ENCODE measurements at places on chromosomes 13 and 19.

GRCh38 chr13:73168953-73169401 lies 110.2 kb downstream of the KLF5 start:
- no peak for DNase-seq

DNA sequence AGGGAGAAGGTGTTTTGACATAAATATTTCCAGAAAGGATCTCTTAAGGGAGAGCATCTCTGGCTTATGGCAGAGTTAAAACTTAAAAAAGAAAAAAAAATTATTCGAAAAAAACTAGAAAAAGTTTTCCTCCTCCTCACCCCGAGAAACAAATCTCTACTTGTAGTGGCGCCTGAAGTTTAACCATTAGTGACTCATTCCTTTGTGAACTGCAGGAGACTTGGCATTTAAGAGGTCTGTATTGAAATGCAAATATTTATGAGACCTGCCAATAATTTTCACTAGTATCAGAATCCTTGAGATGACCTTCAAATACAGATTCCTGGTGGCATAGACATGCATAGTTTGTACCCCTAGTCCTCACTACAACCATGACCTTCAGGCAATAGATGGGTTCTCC lies 64.9 kb upstream of the MED4 start:
- no peak for DNase-seq

GRCh38 chr13:40777166-40777808 lies 6.3 kb upstream of the MRPS31 start:
- DNase-seq = no peak

- no peak for DNase-seq
Measured at GRCh38 chr13:101343128-101343787, 73.0 kb downstream of the NALCN start.

DNA sequence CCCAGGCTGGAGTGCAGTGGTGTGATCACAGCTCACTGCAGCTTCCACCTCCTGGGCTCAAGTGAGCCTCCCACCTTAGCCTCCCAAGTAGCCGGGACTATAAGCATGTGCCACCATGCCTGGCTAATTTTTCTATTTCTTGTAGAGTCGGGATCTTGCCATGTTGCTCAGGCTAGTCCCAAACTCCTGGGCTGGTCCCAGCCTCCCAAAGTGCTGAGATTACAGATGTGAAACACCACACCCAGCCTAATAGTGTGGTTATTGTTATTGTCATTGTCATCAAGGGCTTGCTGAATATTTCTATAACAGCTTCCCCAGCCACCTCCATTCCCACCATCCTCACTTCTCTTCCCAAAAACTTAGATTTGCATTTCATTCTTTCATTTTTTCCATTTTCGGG lies 2.8 kb downstream of the OR2Z1 start:
- DNase-seq = no peak

DNA sequence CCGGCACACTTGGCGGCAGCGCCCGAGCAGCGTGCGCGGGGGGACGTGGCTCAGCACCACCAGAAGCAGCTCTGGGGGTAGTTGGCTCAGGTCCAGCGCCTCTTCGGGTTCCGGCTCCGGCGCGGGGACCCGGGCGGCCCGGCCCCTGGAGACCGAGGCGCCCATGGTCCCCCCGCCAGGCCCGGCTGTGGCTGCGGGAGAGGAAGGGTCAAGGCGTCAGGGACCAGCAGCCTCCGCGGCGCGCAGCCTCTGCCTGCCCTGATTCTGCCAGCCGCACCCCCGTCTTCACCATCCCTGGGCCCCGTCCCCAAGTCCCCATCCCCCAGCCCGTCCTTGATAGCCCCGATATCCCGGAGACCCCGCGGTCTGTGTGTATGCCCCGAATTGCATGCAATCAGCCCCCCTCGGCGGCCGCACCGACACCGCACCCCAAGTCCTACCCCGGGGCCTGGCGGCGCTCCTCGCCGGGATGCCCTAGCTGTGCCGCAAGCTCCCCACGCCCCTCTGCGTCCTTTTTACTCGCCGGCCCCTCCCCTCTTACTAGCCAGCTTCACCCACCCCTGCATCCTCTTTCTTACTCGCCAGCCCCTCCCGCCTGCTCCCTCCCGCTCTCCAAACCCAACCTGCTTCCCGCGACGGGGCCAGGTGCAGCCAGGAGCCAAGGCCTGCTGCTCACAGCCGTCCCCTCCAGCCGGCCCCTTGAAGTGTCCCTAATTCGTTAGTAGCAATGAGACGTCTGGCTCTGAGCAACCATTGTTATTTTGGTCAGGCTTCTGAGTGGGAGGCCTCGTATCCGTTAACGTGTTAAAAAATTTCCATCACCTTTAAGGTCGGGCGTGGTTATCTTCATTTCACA lies at the start of gene FBXO27:
Gene FBXO27 (minus strand): TSS at position 487 of the 856 bp plus-strand sequence. CDS start 322 bp downstream, at position 165.
- DNase-seq = no peak

DNA sequence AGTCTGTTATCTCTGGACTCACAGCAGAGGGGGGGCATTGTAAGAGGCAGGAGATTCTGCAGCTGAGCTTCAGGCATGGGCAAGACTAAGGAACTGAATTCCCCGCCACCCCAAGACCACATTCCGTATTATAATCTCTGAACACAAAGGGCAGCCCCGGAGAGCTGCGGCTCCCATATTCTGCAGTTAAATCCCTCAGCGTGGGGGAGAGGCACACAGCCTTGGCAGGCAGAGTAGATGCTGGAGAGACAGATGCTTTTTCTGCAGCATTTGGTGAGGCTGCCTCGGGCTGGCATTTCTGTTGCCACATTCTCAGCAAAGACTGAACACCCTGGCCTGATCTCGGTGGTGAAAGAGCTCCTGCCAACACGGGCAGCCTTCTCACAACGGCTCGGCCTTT lies 12.9 kb downstream of the CHAF1A start:
- DNase-seq = no peak

- no peak for DNase-seq
Measured at GRCh38 chr13:24100188-24100587, 60.3 kb upstream of the SPATA13 start.

GRCh38 chr13:97621025-97621424 lies 187.1 kb downstream of the RAP2A start:
- DNase-seq = no peak

- DNase-seq = no peak
Measured at GRCh38 chr19:28908941-28909340, 304.0 kb downstream of the UQCRFS1 start.

DNA sequence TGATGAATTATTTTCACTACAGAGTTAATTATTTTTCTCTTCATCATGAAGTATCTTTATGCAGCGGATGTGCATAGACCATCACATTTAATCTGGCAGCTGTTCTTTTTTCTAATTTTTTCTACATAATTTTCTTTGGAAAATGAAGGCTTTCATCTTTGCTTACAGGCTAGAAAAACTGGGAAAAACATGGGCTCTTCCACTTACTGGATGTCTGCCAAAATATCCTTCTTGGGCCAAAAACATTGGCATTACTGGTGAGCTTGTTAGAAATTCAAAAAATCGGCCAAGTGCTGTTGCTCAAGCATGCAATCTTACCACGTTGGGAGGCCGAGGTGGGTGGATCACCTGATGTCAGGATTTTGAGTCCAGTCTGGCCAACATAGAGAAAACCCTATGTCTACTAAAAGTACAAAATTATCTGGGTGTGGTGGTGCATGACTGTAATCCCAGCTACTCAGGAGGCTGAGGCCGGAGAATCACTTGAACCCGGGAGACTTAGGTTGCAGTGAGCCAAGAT lies 176.8 kb downstream of the ZNF737 start:
- no peak for DNase-seq

DNA sequence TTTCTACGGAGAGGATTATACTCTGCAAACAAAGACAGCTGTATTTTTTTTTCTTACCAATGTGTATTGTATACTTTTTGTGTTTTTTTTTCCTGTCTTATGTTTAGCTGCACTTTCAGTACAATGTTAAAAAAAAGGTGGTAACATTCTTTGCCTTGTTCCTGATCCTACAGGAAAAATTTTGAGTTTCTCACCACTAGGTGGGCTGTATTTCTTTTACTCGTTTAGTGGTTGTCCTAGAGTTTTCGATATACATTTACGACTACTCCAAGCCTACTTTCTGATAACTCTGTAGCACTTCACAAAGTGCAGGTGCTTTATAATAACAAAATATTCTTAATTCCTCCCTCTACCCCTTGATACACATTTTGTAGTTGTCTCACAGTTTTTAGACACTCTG lies 652.2 kb downstream of the UQCRFS1 start:
- no peak for DNase-seq

DNA sequence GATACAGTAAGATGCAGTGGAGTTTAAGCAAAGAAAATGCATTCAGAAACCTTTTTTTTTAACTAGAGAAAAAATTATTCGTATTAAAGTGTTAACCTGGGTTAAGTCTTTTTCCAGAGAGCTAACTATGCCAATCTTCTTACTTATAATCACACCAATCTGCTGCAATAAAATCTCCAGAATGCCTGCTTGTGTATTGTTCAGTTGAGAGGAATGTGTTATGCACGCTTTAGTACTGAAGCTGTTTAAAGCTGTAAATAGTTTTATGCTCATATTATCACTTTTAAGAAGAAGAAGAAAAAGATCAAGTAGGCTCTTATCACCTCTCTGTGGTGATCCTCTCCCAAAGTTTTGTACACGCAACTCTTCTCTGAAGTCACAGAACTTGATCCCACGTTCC lies 528.7 kb downstream of the RFC3 start:
- no peak for DNase-seq

DNA sequence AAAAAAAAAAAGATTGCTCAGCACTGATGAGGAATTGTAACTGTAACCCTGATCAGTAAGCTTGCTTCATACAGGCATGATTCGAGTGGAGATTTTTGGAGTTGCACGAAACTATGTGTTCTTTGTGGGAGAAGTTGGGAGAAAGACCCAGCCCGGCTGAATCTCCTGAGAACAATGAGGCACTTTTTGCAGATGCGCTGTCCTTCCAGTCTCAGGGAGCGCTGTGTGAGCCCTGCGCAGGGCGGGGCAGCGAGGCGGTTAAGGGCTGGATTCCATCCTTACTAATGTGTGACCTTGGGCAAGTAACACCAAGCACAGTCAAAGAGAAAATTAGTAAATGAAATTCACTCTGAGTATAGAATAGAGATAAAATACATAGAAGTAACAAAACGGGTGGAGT lies 76.9 kb downstream of the SIPA1L3 start:
- no peak for DNase-seq

DNA sequence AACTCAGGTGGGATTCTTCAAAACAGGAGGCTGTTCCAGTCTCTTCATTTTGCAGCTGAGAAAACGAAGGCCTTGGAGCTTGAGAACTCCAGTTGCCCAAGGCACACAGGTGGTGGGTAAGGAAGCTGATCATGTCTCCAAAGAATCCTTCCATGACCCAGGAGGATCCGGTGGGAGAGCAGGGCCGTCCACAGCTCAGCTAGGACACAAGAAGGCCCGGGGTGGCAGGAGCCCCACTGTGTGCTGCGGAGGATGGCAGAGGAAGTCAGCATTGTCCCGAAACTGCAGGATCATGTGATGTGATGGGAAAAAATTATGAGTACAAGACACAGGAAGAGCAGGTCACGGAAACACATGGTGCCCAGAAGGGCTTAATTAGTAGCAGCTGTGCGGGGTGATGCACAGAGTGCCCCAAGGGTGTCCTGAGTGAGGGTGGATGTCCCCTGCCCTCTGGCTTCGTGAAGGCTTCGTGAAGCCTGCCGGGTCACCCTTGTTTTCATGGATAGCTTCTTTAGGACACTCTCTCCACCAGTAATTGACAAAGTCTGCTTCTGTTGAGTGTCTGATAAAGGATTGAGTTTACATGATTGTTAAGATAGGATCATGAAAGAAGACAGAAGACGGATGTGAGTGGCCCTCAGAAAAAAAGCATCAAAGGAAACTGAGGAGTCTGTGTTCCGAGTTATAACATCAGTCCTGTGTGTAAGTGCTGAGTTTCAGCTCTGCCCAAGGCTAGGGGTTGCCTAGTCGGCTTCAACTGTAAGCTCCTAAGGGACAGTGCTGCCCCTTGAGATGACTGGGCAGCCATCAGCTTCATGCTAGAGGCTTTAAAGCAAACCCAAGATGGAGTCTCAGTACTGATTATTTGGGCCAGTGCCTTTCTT lies 33.8 kb upstream of the SACS start:
- DNase-seq = no peak

GRCh38 chr13:86409466-86410241 lies 610.4 kb upstream of the SLITRK6 start:
- no peak for DNase-seq

GRCh38 chr13:49828453-49828852 lies 36.0 kb upstream of the KPNA3 start:
- no peak for DNase-seq

- DNase-seq = no peak
Measured at GRCh38 chr19:7578127-7578526, 17.5 kb upstream of the CAMSAP3 start.

DNA sequence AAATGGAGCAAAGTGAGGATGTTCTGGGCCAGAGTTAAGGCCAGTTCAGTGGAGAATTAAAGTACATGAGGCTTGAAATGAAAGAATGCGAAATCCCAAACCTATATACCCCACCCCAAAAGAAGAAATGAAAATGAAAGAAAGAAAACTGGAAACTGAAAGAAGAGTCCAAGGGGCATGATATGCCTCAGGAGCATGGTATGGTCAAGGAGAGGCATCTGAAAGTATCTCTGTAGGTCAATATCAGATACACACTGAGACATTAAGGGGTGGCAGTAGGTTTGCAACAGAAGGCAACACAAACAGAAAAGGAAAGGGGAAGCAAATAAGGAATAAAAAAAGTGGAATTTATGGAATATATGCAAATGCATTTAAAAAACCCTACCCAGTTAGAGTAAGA lies 166.5 kb downstream of the COG6 start:
- DNase-seq = no peak

- no peak for DNase-seq
Measured at GRCh38 chr13:77065461-77066147, 38.6 kb upstream of the FBXL3 start.

DNA sequence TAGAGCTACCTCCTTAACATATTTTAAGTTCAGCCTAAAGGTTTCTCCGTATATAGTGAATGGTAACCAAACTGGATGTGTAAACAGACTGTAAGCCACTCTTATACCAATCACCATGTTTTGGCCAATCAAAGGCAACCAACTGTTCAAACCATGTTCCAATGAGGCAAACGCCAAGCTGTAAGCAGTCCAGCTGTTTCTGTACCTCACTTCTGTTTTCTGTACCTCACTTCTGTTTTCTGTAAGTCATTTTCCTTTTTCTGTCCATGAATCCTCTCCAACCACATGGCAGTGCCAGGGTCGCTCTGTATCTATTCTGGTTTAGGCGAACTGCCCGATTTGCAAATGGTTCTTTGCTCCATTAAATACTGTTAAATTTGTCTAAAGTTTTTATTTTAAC lies 24.4 kb downstream of the COMMD6 start:
- no peak for DNase-seq

GRCh38 chr19:11767633-11768133 lies 883 bp downstream of the ZNF441 start:
- DNase-seq = peak; percentile 27

- no peak for DNase-seq
Measured at GRCh38 chr13:80164462-80164861, 176.5 kb downstream of the SPRY2 start.
